Suppressor macrophage treated with lipopolysaccharide for 4 hours (primary cell): ENCODE measurements at places on chromosomes 7 and 10.

GRCh38 chr7:23191022-23191421, 9.2 kb downstream of the NUP42 start:
- no peak for DNase-seq

DNA sequence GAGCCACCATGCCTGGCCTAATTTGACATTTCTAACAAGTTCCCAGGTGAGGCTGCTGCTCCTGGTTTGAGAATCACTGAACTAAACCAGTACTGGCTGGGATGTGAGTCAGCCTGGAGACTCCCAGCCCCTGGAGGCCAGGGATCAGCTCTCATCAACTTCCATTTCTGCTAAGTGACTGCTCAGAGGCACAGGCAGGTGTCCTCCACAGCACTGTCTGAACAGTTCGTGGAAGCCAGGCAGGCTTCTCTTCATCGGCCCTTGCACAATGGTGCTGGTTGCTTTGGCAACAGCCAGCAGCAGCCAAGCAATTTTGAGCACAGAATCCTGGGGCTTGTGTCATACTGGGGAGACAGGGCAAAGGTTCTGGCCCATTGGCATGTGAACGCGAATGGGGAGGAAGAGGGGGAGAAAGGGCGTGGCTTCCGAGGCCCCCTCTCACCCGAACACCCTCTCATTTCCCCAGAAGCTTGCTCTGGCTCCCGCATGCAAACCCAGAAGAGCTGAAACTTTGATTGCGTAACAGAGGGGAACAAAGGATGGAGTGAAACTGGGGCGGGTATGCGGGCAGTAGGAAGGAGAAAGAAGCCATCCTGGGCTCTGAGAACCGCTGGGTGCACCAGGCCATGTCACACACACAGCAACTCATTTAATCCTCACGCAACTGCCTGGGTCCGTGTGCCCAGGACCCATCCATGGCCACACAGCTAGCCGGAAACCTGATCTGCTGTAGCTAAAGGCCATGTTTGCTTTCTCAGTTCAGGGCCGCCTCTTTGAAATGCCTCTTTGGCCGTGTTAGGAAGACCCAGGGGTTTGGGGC, 9.0 kb upstream of the POR start:
- peak; percentile 81 for DNase-seq

DNA sequence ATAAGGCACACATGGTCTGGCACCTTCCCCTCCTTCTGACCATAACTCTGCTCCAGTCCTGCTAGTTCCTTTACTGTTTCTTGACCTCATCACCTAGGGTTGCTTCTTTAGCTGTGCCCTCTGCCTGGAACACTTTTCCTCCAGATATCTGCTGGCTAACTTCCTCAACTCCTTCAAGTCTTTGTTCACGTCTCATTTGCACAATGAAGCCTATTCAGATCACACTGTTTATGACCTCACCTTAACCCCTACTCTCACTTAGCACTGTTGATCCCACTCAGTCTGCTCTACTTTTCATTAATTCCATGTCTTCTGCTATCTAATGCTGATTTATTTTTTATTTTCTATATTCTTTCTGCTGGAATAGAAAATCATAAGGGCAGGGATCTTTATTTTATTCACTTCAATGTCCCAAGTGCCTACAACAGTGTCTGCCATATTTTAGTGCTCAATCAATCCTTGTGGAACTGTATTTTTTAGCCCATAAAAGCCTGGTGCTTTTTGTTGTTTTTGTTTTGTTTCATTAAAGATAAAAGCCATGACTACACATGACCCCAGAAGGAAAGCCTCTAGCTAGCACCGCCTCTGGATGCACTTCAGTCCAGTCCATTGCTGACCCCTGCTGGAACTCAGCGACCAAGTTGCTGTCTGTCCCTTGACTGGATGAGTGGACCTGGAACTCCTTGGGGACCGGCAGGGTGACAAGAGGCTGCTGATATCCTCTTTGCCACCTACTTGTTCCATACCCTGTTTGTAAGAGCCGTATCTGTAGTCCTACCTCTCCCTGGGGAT, 12.3 kb downstream of the KLF14 start:
- DNase-seq: peak; percentile 58

GRCh38 chr7:150357771-150358427, 10.7 kb upstream of the REPIN1 start:
- no peak for DNase-seq

- DNase-seq: no peak
These were observed 21.8 kb upstream of the LRRD1 start for GRCh38 chr7:92200791-92201190.

DNA sequence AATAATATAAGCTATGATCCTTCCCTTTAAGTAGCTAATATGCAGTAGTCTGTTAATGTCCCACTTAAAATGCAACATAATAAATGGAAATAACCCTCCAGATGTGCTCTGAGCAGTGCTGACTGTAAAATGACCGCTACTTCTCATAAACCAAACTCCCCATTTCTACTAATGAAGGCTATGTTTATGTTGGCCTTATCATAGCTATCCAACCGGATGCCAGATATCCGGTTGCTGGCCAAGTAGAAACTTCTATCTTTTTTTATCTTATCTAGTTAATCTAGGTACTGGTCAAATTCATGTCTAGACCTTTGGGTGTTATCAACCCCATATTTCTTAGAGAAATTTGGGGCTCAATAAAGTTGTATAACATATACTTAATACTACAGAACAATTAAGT, 56.6 kb downstream of the CHRM2 start:
- DNase-seq: no peak

GRCh38 chr10:43216931-43217562, 49.8 kb downstream of the RASGEF1A start:
- DNase-seq: no peak

- no peak for DNase-seq
These were observed 29.9 kb downstream of the SNX13 start for GRCh38 chr7:17910377-17910776.

DNA sequence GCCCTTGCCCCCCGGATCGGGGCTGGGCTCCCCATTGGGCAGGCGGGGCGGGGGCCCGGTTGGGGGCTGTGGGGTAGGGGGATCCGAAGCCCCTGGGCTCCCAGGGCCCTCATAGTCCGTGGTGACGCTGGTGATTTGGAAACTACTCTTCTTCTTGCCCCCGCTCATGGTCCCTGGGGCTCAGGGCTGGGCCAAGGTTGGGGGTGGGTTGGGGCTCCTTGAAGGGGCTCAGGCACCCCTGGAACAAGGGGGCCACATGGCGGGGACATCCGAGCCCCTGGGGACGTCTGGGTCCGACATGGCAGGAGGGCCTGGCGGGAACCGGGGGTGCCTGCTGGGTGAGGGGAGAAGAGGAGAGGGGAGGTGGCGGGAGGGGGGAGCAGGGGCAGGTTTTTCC, 1.1 kb downstream of the TSC22D4 start:
- no peak for DNase-seq

GRCh38 chr7:154928136-154929005, 74.6 kb downstream of the PAXIP1 start:
- DNase-seq: peak; percentile 96

DNA sequence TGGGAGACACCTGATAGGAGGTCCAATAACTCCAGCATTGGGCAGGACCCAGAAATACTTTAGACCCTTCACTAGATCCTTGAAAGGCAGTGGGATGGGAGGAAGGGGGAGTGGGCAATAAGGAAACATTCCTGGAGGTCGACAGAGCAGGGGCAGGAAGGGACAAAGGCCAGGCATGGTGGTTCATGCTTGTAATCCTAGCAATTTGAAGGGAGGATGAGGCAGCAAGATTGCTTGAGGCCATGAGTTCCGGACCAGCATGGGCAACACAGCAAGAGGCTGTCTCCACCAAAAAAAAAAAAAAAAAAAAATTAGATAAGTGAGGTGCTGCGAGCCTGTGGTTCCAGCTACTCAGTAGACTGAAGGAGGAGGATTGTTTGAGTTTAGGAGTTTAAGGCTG, 134.9 kb downstream of the JCAD start:
- no peak for DNase-seq

DNA sequence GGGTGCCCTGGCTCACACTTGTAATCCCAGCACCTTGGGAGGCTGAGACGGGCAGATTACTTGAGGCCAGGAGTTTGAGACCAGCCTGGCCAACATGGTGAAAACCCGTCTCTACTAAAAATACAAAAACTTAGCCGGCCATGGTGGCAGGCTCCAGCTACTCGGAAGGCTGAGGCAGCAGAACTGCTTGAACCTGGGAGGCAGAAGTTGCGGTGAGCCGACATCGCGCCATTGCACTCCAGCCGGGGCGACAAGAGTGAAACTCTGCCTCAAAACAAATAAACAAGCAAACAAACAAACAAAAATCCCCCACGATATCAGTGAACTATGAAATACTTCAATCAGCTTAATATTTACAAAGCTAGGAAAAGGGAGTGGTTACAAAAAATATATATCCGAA, 382.3 kb upstream of the KCND2 start:
- no peak for DNase-seq

DNA sequence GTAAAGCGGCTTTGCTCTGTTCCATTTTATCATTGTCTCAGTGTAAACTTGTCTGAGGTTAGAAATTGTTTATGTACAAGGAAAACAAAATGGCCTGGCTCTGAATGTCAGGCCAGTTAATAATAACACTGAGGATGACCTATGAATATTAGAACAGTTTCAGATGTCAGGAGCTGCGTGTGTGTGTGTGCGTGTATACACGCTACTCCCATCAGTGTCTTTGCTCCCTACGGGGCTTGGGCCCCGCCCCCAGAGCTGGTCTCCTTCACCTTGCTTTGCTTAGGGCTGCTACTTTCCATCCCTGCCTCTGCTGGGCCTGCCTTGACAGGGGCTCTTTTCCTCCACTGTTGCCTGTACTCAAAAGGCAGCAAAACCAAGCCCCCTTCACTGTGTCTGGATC, 142.3 kb upstream of the BET1 start:
- no peak for DNase-seq

DNA sequence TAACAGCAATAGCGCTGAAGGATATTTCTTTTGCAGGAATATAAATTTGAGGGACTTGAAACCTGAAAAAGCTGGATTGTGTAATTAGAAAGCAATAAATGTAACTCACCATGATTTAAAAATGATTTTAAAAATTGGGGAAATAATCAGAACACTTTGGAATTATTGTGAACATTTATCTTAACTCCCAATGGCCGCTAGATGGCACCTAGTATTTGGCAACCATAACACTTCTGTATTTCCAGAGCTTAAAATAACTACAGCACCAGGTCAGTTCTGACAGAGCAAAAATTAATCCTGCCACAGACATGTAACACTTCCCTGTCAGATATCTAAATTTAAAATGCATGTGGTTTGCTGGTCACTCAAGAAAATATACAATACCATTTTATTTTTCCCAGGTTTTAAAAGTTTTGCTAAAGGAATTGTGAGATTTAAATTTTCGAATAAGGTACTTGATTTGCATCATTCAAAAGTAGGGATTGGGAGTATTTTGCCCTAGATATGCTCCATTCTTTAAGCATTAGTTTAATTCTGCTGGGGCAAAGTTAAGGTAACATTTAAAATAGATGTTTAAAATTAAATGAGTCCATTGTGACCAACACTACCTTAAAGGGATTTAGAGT, 144.5 kb downstream of the PPP1R3A start:
- DNase-seq: peak; percentile 58

- peak; percentile 37 for DNase-seq
These were observed 1.4 kb downstream of the OTUD1 start for GRCh38 chr10:23439961-23440889.

GRCh38 chr10:22700489-22700888, 13.9 kb downstream of the PIP4K2A start:
- no peak for DNase-seq

GRCh38 chr10:102627736-102628293, 16.5 kb upstream of the TRIM8 start:
- DNase-seq: no peak

DNA sequence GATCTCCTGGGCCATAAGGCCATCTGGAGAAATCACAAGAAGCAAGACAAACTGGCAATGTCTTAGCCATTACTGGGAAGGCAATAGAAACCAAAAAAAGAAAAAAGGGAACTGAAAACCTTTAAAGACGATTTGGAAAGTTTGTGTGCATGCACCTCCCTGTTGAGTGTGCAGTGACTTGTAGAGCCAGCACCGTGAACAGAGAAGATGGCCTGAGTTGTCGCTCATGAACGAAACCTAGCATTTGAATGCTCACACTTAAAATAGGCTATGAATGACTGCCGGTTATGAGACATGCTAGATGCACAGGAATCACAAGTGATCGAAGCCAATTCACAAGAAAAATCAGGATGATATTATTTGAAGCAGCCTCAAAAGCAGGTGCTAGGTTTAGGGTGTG, 151.3 kb upstream of the ADO start:
- peak; percentile 72 for DNase-seq

- DNase-seq: no peak
These were observed 6.5 kb upstream of the VWC2 start for GRCh38 chr7:49766966-49767365.

- DNase-seq: no peak
These were observed 74.5 kb downstream of the LANCL2 start for GRCh38 chr7:55439627-55440026.

DNA sequence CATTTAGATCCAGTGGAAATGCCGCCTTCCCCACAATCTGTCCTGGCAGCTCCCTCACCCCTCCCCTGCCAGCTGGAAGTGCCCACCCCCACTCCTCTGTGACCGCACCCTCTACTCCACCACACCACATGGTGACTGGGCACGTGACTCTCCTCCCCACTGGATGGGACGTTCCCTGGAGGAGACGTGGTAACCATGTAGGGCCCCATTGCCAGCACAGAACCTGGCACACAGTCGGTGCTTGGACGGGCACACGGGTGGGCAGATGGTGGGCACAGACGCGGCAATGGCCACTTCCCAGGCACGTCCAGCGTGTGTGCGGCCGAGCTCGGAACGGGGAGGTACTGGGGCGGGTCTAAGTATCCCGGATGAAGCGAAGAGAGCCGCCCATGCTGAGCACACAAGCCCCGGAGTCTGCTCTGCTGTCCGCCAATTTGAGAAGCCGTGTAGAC, 245.6 kb downstream of the MAD1L1 start:
- DNase-seq: no peak

GRCh38 chr10:84581976-84582375, 253.6 kb downstream of the CCSER2 start:
- DNase-seq: no peak
